ENCODE measurements at places on chromosomes 3 and 15.

DNA sequence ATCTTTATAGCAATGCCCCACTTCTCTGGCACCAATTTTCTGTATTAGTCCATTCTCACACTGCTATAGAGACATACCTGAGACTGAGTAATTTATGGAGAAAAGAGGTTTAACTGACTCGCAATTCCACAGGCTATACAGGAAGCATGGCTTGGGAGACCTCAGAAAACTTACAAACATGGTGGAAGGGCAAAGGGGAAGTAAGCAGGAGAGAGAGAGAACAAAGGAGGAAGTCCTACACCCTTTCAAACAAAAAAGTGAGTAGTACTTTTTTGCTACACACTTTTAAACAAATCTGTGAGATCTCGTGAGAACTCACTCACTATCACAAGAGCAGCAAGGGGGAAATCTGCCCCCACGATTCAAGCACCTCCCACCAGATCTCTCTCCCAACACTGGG, 67.8 kb upstream of the ZBED2 start:
- DNase-seq: no peak

DNA sequence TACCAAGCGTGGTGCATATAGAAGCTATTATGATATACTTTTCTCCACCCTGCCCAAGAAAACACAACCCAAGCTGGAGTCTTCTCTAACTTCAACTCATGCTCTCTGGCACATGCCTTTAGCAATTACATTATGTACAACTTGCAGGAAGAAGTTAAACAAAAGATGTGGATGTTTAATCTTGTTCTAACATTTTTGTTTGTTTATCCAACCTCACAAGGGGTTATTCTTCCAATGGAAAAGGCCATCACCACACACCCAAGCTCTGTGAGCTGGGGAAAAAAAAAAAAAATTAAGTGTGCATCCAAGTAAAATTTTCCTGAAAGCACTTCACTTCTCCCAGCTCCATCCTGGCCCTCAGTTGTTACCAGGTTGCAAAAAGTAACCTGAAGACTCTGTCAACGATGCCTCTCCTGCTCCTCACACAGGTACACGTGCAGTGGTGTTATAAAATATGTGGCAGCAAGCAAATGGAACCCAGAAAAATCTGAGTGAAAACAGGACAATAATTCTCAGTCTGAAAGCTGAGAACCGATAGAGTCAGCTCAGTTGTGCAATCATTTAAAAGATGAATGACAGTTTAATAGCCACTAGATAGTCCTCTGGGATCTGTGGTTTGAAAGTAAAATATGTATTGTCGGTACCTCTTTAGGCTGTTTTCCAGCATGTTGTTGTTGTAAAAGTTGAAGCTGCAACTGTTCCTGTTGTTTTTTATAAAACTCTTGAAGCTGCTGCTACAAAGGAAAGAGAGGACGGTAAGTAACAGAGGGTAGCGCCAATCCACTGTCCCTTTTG, 531.4 kb downstream of the FOXP1 start:
- DNase-seq: no peak

DNA sequence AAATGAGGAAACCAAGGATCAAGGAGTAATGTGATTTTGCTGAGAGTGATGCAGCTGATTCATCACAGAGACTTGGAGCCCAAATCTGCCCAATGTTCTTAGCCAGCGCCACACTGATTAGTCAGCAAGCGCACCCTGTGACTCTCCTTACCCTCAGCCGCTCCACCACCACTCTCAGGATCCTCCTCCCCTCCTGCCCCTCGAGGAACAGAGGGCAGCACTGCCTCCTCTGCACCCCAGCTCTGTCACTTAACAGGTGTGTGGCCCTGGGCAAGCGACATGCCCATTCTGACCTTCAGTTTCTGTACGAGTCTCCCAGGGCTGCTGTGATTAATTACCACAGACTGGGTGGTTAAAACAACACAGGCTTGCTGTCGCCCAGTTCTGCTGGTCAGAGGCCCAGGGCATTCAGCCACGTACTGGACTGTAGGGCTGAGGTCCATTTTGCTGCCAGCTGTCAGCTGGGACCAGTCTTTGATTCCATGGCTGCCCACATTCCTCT, 36.1 kb upstream of the HRH1 start:
- no peak for DNase-seq

- no peak for DNase-seq
Observed at GRCh38 chr3:140883428-140884040, 58.1 kb upstream of the SLC25A36 start.

DNA sequence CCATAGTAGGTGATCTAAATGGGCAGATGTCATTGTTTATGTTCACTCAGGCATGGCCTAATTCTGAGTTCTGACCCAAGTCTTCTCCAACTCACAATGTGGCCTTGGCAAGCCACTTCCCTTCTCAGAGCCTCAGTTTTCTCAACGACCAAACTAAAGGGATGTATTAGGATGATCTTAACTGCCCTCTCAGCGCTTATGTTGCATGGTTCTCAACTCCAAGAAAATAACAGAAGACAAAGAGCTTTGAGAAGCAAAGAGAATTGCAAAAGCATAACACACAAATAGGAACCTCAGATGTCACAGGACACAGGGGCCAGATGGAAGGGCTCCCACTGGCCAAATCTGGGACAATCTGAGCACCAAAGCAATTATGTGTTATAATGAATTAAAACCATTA, 8.6 kb downstream of the RHCG start:
- no peak for DNase-seq

GRCh38 chr15:54719325-54719724, 477.4 kb downstream of the RSL24D1 start:
- DNase-seq: no peak

GRCh38 chr3:122589297-122589696, 11.8 kb downstream of the PARP15 start:
- DNase-seq: no peak

- DNase-seq: no peak
Observed at GRCh38 chr3:31962801-31963205, 18.3 kb downstream of the OSBPL10 start.

DNA sequence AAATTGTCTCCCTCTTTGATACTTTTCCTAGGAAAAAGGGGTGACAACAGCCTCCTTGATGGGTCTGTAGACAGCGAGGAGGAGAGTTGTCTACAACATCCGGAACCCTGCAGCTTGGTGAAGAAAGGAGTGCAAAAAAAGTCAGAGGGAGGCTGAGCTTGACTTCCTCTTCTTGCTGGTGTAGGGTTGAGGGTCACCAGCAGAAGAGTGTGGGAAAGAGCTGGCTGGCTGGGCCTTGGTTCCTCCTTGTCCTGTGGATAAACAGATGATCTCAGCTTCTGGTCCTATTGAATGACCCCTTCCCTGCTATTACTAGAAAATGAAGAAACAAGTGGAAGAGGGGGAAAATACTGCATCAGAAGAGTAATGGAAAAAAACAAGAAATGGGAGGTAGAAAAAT, 20.4 kb downstream of the SLC7A14 start:
- DNase-seq: no peak

DNA sequence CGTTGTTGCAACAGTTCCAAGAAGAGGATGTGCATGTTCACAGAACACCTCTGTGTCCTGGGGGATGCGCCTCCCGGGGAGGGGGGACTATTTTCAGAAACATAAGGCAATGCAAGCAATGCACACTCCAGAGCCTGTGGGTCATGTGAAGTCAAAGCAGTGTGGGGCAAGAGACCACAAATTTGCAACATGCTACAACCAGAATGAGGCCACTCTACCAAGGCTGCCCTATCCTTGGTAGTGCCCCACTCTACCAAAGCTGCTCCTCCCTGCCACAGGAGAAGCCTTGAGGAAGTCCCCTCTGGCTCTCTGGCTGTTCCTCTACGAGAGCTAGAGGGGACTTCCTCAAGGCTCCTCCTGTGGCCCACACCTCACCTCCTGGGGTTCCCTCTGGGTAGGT, 8.4 kb upstream of the NR2C2 start:
- DNase-seq: no peak

GRCh38 chr15:71044006-71044405, 71.3 kb upstream of the THSD4 start:
- DNase-seq: no peak

- no peak for DNase-seq
Observed at GRCh38 chr15:67196672-67197363, 57.6 kb downstream of the AAGAB start.

- DNase-seq: no peak
Observed at GRCh38 chr3:119809249-119810017, 27.5 kb downstream of the NR1I2 start.

GRCh38 chr3:31836131-31837075, 144.7 kb downstream of the OSBPL10 start:
- DNase-seq: no peak

GRCh38 chr3:140756240-140757016, 78.6 kb downstream of the TRIM42 start:
- DNase-seq: no peak

All from activated naive CD4-positive, alpha-beta T cell treated with anti-CD3 and anti-CD28 coated beads, Interleukin-2, amount 50 U/mL, for 16 hours (primary cell).